ENCODE measurements at places on chromosomes 7 and 10.

GRCh38 chr7:121109145-121109544 is 120.6 kb downstream of the CPED1 start:
- DNase-seq, result no peak

- no peak for DNase-seq
These were observed 23.2 kb upstream of the ARHGAP22 start for GRCh38 chr10:48627984-48628609.

DNA sequence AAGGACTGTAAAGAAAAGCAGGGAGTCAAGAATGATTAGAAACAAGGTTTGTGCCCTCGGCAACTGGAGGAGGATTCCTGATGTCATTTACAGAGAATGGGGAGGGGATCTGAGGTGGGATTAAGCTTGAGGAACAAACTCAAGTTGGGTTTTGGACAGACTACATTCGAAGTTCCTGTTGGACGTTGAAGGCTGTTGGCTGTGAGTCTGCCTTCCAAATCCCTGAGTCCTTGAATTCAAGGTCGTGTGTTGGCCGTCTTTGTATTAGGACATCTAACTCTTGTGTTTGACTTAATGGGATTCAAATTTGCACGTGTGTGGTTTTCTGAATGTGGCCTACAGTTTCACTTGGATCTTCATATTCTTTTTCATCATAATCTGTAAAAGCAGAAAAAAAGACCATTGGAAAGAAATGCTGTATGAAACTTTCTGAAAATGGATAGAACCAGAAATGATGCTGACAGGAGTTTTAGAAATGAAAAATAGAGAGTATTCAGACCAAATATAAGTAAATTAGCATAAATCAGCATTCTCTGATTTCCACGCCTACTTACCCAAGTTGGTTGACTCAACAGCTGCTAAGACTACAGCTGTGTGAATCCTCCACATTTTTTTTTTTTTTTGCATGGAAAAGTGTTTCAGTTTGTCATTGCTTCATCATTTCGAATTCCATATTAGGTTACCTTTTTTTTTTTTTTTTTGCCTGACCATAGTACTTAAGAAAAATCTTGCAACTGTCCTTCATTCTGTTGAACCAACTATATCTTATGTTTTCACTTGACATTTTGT is 94.8 kb downstream of the KIAA1217 start:
- DNase-seq, result no peak

DNA sequence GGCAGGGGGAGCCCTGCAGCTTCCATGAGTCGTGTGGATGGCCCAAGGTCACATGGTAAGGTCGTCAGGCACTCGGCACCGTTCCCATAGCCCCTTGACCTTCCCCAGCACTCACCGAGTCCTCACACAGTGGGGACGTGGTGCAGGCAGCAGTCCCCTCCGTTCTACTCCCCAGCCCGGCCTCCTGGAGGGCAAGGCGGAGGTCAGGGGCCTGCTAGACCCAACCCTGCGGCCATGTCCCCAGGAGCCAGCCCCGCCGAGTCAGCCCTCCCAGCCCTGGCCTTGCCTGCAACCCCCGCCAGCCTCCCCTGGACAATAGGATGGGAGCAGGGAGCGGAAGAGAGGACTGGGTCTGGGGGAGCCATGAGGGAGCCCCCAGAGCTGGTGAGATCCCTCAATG is 65.2 kb downstream of the ELFN1 start:
- DNase-seq, result no peak

- DNase-seq, result no peak
These were observed 105.8 kb upstream of the NFE2L3 start for GRCh38 chr7:26046150-26046549.

GRCh38 chr7:2629746-2630681 is 1.8 kb upstream of the TTYH3 start:
- DNase-seq, result peak; percentile 58

GRCh38 chr10:2340831-2341647 is 603.7 kb upstream of the ADARB2 start:
- no peak for DNase-seq

DNA sequence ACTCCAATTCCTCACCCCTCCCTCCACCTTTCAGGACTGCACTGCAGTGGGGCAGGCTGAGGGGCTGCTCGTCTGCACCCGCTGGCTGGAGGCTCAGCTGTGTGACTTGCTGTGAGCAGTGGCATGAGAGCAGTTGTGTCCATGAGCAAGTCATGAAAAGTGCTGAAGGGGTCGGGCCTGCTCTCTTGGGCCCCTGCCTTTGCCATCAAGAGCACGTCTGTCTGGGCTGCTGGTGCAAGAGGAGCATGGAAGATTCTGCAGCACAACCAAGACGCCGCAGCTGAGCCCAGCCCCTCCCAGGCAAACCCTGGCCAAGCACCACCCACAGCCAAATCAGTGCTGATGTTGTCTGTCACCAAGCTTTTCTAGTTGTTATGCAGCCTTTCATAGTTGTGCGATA is 284.3 kb downstream of the TCERG1L start:
- no peak for DNase-seq

GRCh38 chr10:128624656-128625530 is 498.7 kb upstream of the MKI67 start:
- no peak for DNase-seq

All from dermis blood vessel endothelial cell (primary cell).